ENCODE measurements at places on chromosomes 13 and 19. TPM values are rescaled to one million over a fixed set of nuclear protein-coding genes. Genes with fewer than 3 reads are reported as not detected.

The OR7C2 gene
- polyA plus RNA-seq, result not detected

The ZNF724 gene
- 2.5 TPM for polyA plus RNA-seq

The PODNL1 gene
- polyA plus RNA-seq, result 1.2 TPM

The TSHZ3 gene
- 16.2 TPM for polyA plus RNA-seq

The KLF5 gene
- 29.2 TPM for polyA plus RNA-seq

The RGL3 gene
- 0.98 TPM for polyA plus RNA-seq

The OR7D2 gene
- polyA plus RNA-seq, result 0.18 TPM

The ZNF418 gene
- 7.7 TPM for polyA plus RNA-seq

The PBX4 gene
- 2.6 TPM for polyA plus RNA-seq

The OR7G1 gene
- not detected for polyA plus RNA-seq

The ZNF57 gene
- polyA plus RNA-seq, result 4.1 TPM

The SLC10A2 gene
- not detected for polyA plus RNA-seq

The CPAMD8 gene
- 8.6 TPM for polyA plus RNA-seq

The SLC25A23 gene
- 29.6 TPM for polyA plus RNA-seq

The ZNF541 gene
- polyA plus RNA-seq, result 0.17 TPM

The KCTD15 gene
- polyA plus RNA-seq, result 34.5 TPM

The VAV1 gene
- polyA plus RNA-seq, result 2.3 TPM

The SULT2A1 gene
- 0.05 TPM for polyA plus RNA-seq

The KIRREL2 gene
- polyA plus RNA-seq, result 0.28 TPM

The KCNK6 gene
- 3.4 TPM for polyA plus RNA-seq

The CGB3 gene
- polyA plus RNA-seq, result not detected

The IGFL1 gene
- not detected for polyA plus RNA-seq

The ZNF296 gene
- 0.65 TPM for polyA plus RNA-seq

The ICAM5 gene
- polyA plus RNA-seq, result not detected

The ADAMTSL5 gene
- polyA plus RNA-seq, result 17.4 TPM

The PRTN3 gene
- polyA plus RNA-seq, result 5.1 TPM

The C1QTNF9 gene
- 5.8 TPM for polyA plus RNA-seq

The TNFSF11 gene
- polyA plus RNA-seq, result not detected

The IGFL2 gene
- 0.15 TPM for polyA plus RNA-seq

The BTBD2 gene
- polyA plus RNA-seq, result 87.5 TPM

The SIGLEC12 gene
- not detected for polyA plus RNA-seq

The POLR1G gene
- polyA plus RNA-seq, result 4.7 TPM

The GPC5 gene
- 0.15 TPM for polyA plus RNA-seq

The ZNF738 gene
- polyA plus RNA-seq, result 17.6 TPM

The IGFL3 gene
- not detected for polyA plus RNA-seq

The KLK1 gene
- 0.27 TPM for polyA plus RNA-seq

The PEX11G gene
- 2.2 TPM for polyA plus RNA-seq

The PPAN gene
- polyA plus RNA-seq, result 31.3 TPM

The CYP2F1 gene
- not detected for polyA plus RNA-seq

The IQCN gene
- polyA plus RNA-seq, result 5.9 TPM

The BCL2L12 gene
- polyA plus RNA-seq, result 26.6 TPM
